ENCODE measurements at places on chromosomes 11 and 22.

DNA sequence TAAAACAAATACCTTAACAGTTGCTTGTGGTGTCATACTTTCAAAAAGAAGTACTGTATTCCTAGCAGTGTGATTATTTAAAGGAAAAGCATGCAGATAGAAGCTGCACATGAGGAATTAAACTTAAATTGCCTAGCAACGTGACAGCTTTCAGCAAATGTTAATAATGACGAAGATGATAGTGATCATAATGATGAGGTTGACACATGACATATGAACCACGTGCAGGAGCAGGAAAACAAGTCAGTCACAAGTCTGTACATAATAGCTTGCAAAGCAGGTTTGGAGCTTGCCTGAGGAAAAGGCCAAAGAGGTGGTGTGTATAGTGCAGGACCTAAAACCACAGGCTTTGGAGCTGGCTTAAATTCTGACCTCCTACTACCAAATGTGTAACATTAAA is 30.6 kb upstream of the PIK3C2A start:
- no peak for DNase-seq

- DNase-seq, result no peak
Measured at GRCh38 chr22:41568811-41569210, 8.0 kb downstream of the CSDC2 start.

DNA sequence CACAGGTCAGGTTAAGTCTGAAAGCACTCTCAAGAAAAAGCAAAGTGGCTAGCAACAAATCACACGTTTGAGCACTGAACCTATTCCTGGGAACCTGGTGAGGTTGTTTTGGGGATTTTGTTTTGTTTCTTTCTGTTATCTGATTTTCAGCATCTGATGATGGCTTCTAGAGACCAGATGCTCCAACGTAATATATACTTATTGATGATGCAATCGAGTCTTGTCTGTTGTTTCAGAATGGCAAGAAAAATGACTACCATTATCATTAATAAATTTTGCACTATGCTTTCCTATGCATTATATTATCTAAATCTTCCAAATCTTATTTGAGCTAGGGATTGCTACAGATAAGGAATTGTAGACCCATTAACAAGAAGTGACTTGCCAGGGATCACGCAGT is 312.3 kb upstream of the FAT3 start:
- no peak for DNase-seq

DNA sequence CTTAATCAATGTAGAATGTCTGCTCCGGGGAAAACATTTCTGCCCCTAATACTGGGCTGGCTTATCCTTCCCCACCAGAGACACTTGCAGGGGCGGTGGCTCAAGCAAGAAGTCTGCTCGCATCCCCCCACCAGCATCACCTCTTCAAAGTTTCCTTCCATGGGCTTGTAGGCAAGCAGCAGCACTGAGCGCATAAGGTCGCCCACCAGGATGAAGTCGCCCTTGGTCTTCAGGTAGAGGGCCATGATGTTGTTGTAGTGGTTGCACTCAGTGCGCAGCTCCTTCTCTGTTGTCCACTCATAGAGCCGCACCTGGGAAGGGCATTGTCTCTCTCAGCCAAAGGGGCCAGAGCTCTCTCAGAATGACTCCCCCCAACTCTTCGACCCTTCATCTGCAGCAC is 8.6 kb upstream of the VWCE start:
- DNase-seq, result no peak

GRCh38 chr11:41872870-41873269 is 413.4 kb upstream of the LRRC4C start:
- no peak for DNase-seq

DNA sequence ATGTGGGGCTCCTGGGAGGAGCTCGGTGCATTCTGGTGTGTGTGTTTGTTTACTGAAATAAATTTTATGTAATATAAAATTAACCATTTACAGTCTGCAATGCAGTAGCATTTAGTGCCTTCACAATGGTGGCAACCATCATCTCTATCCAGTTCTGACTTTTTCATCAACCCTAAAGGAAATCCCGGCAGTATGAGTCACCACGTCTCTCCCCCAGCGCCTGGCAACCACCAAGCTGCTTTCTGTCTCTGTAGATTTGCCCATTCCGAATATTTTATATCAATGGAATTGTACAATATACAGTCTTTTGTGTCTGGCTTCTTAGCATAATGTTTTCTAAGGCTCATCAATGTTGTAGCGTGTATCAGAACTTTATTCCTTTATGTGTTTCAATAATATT is 300.5 kb downstream of the MIAT start:
- DNase-seq, result no peak

GRCh38 chr11:4191031-4191571 is 96.5 kb downstream of the RRM1 start:
- DNase-seq, result no peak

DNA sequence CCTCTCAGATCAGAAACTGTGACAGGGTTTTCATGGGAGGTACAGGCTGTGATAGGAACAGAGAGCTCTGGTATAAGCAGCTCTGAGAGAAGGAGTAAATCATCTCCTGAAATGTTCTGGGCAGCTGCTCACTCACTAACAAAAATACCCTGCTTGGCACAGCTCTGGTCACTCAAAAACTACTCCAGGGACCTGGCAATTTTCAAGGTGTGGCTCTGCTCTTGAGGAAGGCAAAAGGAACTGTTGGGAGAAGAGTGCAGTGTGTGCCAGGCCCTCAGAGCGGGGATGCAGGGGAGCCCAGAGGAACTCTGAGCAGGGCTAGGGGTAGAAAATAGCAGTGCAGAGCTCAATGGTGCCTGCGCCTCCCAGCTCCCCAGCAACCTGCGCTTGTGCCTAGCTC is 180.5 kb upstream of the ZBED5 start:
- DNase-seq, result no peak

- no peak for DNase-seq
Measured at GRCh38 chr11:114207096-114207495, 89.1 kb upstream of the NNMT start.

Measured in stimulated activated CD8-positive, alpha-beta memory T cell treated with anti-CD3 and anti-CD28 coated beads, Interleukin-4, amount 100 ng/mL, for 4 hours (primary cell).